ENCODE measurements at places on chromosomes 3 and 15. TPM values are rescaled to one million over a fixed set of nuclear protein-coding genes. Genes with fewer than 3 reads are reported as not detected.
A peak's percentile ranks its signal among the peaks of the same experiment; 100 is the strongest.

- no peak for DNase-seq
Measured at GRCh38 chr15:60000824-60001609, 3.1 kb upstream of the FOXB1 start.

- no peak for DNase-seq
Measured at GRCh38 chr3:122246199-122246598, 62.7 kb downstream of the CASR start.

CFAP161 gene
- total RNA-seq: 1.3 TPM

GRCh38 chr3:197460002-197460401 is 95.8 kb downstream of the BDH1 start:
- DNase-seq: peak; percentile 29

CHCHD4 gene
- total RNA-seq: 12.0 TPM

DNA sequence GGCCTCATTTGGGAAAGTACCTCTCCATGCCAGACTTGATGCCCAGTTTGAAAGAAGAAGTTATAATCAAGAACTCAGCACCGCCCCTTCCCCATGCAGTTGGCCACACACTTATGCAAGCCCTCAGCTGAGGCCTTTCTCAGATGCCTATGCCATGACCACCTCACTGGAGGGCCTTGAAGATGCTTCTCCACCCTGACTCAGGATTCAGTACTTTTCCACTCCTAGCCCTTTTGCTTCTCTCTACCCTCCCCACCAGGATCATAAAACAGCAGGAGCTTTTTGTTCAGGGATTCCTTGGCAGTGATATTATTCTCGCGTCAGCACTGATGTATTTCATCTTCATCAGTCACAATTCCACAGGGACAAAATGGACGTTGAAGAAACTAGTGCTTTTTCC is 313.5 kb downstream of the PYDC2 start:
- no peak for DNase-seq

GRCh38 chr3:108201258-108201657 is 21.0 kb downstream of the IFT57 start:
- no peak for DNase-seq

CHRD gene
- total RNA-seq: 5.3 TPM

DNA sequence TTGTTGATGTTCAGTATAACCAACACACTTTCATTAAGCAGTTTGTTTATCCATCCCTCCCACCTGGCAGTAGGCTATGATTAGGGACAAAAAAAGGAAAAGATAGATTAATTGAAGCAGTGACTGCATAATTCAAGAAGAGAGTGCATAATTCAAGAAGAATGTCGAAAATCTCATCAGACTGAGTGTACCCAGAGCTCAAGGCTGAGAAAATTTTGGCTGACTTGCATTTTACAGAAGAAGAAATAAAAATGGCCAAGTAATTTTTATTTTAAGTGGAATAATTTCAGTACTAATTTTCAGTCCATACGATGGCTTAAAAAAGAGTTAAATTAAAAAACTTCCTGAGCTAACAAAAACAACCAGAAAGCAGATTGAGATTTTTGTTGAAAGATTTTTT is 145.4 kb upstream of the LRRFIP2 start:
- DNase-seq: no peak

GRCh38 chr3:128882719-128883118 is 3.3 kb downstream of the ACAD9 start:
- DNase-seq: no peak

UQCC5 gene
- total RNA-seq: 16.6 TPM

- no peak for DNase-seq
Measured at GRCh38 chr15:73573572-73573971, 59.6 kb downstream of the NPTN start.

- DNase-seq: no peak
Measured at GRCh38 chr3:25744470-25744869, 38.8 kb downstream of the NGLY1 start.
